ENCODE measurements at places on chromosomes 2 and 18.

GRCh38 chr2:118470297-118470696 is 377.2 kb downstream of the EN1 start:
- no peak for DNase-seq

DNA sequence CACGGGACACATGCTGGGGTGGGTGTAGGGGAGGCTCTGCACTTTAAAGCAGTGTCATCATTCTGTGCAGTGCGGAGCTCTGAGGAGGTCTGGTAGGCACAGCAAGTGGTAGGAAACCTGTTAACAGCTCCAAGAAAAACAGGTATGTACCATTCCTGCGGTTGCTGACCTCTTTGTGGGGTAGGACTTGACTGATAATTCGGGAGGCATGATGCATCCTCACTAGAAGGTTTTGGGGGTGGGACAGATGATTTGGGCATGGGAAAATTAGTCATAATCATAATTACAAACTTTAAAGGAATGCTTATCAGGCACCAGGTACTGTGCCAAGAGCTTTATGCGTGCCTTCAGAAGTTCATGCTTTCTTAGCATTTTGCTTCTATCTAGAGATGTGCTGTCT is 9.7 kb downstream of the DOK1 start:
- no peak for DNase-seq

GRCh38 chr2:196513796-196514526 is 125.6 kb upstream of the CCDC150 start:
- no peak for DNase-seq

DNA sequence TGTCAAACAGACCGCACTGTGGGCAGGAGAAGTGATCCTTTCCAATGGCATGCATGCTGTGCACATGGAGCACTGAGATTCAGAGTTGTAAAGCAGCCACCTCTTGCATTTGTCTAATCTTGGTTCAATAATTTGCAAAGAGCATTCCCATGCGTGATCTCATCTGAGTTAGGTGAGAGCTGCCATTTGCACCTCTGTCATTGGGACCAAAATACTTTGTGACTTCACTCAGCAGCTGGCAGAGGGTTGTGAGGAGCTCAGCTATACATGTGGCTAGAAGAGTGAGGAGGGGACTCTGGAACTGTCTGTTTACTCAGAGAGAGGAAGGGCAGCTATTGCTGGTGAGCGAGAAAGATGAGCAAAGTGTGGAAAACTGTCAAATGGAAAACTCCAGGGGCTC is 265.1 kb upstream of the TNP1 start:
- no peak for DNase-seq

DNA sequence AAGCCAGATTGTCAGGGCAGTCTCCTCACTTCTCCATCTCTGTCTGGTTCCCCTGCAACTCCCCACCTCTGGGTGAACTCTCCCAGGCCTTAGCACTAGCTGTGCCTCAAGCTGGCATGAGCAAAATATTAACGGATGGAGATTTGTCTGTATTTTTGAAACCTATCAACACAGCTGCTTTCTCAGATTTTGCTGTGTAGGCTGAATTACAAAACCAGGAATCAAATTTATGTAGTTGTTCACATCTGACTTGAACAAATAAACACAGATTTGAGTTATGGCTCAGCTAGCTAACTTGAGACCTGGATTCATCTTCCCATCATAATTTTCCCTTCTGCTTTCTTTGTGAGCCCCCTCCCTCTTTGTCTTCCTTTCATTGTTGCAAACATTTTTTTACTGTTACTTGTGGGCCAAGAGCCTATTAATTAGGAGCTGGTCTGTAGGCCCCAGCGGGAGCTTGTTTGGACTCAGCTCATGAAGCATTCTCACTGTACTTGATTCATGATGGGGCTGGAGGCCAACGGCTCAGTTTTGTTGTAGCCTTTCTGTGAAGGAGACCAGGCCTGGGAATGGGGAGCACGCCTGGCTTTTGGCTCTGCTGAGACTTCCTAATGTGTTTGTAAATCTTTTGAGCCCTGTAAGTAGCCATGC is 164.1 kb upstream of the GATA6 start:
- DNase-seq = no peak

DNA sequence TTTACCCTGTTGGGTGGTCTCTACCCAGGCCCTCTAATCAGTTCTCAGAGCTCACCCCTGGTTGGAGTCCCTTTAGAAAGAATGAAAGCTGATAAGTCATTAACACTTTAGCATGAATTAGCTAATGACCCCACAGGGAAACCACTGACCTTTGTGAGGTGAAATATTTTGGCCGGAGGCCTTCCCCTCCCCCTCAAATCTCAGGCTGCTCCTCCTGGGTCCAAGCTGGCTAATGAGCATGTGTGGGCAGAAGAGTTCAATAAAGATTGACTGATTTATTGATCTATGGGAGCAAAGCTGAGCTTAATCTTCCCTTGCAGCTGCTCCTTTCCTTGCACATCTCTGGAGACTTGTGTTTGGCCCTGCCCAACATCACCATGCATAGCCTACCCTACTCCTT is 78.8 kb upstream of the CCDC85A start:
- DNase-seq = no peak

DNA sequence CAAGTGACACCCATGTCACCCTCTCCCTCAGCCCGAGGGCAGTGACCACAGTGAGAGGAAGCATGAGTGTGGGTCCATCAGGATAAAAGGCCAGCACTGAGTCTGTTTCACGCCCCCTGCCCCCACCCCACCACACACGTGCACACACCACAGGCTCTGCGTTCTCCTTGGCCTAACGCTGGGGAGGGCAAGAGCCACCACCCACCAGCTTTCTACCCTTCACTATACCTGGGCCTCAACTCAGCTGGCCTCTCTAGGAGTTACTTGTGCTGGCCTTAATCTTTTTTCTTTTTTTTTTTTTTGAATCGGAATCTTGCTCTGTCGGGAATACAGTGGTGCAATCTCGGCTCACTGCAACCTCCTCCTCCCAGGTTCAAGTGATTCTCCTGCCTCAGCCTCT is 140.5 kb downstream of the ZFP36L2 start:
- no peak for DNase-seq

- DNase-seq = no peak
Observed at GRCh38 chr2:66189553-66189952, 245.4 kb upstream of the MEIS1 start.

GRCh38 chr2:148670773-148671172 is 26.2 kb downstream of the EPC2 start:
- DNase-seq = no peak

- no peak for DNase-seq
Observed at GRCh38 chr2:157867703-157868102, 8.4 kb downstream of the ACVR1 start.

DNA sequence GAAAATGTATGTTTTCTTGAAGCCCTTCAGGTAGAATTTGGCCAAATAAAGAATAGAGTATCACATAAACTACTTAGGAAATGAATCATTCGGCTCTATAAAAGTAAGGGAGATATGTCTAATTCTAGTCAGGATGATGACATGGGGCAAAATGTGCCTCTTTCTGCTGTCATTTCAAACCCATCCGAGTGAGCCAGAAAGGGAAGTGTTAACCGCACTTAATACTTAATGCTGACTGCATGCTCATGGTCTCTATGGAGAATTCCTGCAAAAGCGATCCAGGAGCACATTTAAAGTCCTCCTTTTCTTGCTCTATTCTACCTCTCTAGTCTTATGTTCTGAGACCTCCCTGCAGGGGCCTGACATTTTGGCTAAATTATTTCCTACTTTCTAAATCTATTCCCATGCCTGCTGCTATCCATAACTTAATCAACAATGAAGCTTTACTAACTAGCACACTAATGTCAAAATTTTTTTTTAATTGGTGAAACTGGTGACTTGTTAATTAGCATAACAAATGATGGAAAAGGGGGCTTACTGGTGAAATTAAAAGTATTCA is 127.4 kb downstream of the CDC42EP3 start:
- no peak for DNase-seq

DNA sequence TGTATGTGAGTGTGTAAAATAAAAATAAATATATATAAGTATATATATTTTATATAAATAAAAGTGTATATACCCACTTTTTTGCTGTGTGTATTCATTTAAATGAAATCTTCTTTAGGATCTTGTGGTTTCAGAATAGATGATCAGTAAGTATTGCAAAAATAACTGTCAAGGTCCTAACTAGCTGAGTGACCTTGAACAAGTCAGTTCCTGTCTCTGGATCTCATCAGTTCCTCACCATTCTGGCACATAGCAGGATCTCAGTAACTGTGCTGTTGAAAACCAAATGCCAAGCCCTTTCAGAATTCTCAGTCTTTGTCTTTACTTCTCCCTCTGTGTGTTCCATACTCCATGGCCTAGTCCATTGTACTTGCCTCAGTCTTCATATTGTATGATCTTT is 115.3 kb upstream of the CXCR4 start:
- no peak for DNase-seq

DNA sequence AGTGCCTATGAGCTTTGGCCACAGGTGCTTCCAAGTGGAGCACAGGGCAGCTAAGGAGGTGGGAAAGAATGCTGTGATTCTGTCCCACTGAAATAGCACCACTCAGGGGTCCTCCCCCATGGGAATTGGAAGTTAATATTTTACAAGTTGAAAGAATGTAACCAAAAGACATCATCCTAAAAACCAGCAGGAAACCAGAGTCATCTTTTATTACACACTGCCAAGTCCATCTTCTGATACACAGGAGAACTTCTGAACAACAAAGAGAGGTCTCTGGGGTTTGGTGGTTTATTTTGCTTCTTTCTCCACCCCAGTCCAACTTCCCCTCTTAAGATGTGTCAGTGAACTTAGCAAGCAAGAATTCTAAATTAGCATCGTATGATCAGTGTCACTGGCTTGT is 47.7 kb downstream of the COLEC12 start:
- DNase-seq = no peak

DNA sequence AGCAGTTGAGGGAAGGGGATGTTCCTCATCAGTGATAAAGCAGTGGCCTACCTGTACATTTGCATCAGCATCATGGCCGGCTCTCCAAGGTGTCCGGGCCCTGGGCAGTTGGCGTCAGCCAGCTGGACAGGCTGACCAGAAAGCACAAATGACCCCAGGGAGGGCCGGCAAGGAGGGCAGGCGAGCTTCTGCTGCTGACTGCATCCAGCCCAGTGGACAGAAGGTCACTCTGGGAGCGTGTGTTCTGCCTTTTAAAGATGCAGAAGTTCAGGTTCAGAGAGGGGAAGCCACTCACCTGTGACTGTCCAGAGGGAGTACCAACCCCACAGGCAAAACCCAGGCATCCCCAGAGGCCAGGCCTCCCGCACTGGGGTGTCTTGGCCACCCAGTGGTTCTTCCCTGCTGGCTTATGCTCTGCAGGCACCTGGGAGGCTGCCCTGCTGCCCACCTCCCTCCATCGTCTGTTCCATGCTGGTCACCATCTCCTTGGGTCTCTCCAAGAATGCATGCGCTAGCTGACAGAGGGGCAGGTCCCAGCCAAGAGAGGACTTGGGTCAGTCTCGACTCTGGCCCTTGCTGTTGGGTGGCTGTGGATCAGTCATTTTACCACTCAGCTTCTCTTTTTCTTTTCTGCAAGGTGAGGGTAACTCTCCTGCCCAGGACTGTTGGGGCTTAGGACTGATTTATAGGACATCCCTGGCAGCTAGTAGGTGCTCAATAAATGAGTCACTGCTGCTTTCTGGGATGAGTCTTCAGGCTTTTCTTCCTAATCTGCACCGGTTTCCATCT is 89.9 kb downstream of the INHBB start:
- DNase-seq = no peak

GRCh38 chr18:49023271-49023937 is 72.6 kb upstream of the SMAD7 start:
- DNase-seq = no peak

GRCh38 chr18:36078751-36079529 is 11.6 kb upstream of the RPRD1A start:
- no peak for DNase-seq

DNA sequence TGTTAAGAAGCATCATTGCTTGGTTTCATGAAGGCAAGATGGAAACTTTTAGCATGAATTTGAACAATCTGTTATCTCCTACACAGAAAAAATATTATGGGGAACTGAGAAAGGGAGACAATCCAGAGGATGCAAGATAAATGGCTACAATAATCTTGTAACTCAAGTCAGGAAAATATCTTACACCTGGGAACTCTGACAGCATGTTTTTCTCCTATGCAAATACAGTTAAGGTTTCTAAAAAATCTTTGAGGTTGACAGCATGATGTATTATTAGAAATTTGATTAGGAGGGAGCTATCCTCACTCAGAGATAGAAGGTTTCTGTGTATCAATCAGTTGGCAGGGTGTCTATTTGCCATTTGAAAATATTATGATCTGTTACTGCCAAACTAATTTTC is 75.6 kb downstream of the GPD2 start:
- DNase-seq = no peak

DNA sequence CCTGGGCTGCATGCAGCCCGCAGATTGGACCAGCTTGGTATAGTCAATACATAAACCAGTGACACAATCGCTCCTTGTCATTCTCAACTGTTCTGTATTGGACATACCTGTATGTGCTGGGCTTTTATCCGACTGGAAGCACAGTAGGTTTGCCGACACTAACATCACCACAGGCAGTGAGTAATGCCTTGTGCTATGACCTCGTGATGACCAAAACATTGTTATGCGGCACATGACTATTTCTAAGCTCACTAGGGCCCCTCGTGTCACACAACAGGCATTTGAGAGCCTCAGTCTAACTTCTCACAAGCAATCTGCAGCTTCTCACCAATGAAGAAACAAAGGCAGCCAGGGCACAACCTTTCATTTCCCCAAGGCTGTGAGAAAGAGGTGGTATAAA is 320.8 kb downstream of the AFF3 start:
- no peak for DNase-seq

GRCh38 chr18:57547260-57547659 is 39.2 kb downstream of the FECH start:
- no peak for DNase-seq

- no peak for DNase-seq
Observed at GRCh38 chr2:129882476-129882875, 97.0 kb upstream of the RAB6C start.

DNA sequence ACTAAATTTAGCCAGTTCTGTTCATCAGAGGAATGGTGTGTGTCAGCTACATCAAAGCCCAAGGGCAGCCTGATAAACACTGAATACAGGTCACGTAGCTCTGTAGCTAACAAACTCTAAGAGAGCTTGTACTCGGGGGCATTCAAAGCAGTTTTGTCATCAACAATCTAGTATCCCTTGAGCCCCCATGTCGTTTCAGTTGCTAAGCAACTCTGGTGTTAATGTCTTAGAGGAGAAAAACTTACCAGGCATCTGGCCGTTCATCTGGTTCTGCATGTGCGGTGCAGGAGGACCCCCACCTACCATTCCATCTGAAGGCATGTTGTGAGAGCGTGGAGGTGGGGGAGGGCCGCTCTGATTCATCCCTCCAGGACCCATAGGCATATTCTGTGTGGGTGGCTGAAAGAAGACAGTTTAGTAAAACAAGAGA is 33.1 kb downstream of the SS18 start:
- no peak for DNase-seq

DNA sequence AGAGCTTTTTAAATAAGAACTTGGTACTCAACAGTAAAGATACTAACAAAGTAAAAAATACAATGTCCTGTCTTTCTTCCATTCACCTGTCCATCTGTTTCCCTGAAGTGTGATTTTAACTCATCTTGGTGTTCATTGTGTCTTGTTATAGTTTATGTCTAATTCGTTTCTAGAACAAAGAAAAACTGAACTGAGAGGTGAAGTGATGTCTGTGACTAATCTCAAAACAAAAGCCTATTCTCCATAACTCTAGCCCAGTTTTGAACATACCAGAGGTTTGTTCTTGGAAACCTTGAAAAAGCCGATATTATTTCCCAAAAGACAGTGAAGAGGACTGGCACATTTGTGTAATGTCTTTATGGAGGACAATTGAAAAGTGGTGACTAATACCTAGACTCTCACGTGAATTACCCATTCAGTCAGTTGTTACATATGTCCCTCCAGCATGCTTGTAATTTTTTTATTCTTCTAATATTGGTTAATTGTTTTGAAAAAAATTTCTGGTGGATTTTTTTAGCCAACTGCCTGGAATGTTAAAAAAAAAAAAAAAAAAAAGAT is 725.8 kb downstream of the SATB2 start:
- no peak for DNase-seq
